ENCODE measurements at places on chromosomes 11 and 22.

DNA sequence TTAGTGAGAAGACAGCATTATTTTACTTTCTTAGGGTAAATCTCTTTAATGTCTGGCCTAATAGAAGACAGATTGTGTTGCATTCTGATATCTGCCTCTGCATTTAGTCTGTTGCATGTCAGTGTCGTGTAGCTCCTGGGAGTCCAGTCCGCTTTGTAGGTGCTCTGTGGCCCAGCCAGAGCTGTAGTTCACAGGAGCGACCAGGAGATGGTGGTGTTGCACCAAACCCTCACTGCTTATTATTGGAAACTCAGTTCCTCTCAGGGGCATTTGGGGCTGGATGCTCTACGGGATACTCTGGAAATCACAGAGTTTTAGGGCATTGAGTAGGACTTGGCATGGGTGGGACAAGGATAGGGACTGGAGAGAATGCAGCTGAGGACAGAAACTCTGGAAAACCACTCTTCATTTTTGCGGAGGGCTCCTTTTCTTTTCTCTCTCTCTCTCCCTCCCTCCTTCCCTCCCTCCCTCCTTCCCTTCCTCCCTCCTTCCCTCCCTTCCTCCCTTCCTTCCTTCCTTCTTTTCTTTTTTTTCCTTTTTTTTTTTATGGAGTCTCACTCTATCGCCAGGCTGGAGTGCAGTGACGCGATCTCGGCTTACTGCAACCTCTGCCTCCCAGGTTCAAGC is 21.7 kb downstream of the MIAT start:
- peak; percentile 70 for DNase-seq

- DNase-seq, result no peak
Measured at GRCh38 chr22:50684986-50685385, 12.4 kb downstream of the SHANK3 start.

DNA sequence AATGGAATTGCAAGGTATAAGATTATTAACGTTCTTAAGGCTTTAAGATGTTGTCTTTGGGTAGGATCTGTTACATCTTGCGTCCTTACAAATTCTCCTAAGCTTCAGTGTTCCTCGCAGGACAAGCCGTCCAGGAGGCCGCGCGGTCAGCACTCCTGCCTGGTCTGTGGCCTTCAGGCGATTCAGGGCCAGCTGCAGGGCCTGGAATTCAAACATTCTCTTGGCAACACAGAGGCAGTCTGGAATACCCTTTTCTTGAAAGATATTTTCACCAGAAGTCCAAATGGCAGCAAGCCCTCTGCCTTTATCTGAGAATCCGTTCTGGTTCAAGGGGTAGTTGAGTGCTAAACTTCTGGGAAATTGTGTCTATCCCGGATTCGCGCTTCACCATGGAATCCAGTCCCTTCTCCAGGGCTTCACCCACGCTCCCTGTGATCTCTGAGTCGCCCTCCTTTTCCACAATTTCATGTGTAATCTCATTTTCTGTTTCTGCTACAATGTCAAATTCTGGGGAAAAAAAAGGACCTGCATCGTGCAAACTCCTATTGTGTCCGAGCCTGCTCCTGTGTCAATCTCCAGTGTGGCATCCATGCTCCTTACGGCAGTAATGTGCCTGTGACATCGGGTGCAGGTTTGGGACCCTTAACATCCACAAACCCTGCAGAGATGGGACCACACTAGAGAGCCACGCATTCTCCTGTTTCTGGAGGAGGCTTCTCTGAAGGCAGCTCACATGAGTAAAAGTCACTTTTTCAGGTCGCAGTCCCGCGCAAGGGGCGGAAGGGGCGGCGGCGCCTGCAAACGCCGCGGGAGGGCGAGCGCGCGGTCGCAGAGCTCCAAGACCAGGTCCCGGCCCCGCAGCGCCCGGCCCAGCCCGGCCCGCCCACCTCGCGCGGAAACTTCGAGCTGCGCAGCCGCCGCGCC is 25.4 kb upstream of the SORL1 start:
- DNase-seq, result no peak

GRCh38 chr11:36363361-36364268 is 67.5 kb downstream of the PRR5L start:
- DNase-seq, result peak; percentile 10

- DNase-seq, result no peak
Measured at GRCh38 chr11:706439-706956, 467 bp downstream of the EPS8L2 start.

- DNase-seq, result peak; percentile 66
Measured at GRCh38 chr11:64880240-64881001, 2.0 kb upstream of the EHD1 start.

GRCh38 chr11:74037309-74037708 is 28.4 kb upstream of the UCP3 start:
- DNase-seq, result no peak

DNA sequence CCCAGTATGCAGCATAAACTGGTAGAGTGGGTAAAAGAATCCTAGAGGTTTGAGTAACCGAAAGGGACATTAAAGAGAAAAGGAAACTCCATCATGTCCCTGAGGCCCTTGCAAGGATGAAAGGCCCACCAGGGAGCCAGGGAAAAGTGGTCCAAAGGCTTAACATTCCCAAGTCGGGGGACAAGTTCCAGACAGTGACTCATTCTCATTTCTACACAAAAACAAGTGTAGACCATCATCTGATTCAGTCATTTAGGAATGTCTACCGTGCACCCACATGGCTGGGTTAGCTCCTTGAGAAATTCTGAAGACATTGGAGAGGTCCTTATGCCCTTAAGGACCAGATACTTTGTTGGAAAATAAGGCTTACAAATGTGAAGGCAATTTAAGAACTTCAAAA is 4.8 kb upstream of the NOX4 start:
- DNase-seq, result no peak

GRCh38 chr11:85755285-85755684 is 55.7 kb downstream of the SYTL2 start:
- no peak for DNase-seq

DNA sequence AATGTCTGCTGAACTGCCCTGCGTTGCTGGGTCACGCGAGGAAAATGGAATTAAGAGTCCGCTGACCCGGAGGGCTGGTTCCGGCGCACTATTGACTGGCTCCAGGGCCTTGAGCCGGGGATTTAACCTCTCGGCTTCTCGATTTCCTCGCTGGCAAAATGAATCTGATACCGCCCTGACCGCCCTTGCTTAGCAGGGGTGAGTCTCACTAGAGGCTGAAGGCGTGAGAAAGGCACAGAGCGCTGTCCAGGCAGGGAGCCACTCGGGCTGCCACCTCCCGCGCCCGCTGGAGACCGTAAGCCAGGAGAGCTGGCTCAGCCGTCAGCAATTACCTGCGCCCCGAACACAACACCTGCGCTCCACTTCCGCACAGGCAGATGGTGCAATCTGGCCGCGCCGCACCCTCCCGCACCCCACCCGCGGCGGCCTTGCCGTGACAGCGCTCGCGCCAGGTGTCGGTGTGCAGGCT is 65.6 kb downstream of the BUD13 start:
- DNase-seq, result no peak

- DNase-seq, result no peak
Measured at GRCh38 chr22:21082248-21082647, 36.5 kb downstream of the LRRC74B start.

GRCh38 chr11:58286249-58286648 is 18.2 kb upstream of the OR10W1 start:
- peak; percentile 46 for DNase-seq

DNA sequence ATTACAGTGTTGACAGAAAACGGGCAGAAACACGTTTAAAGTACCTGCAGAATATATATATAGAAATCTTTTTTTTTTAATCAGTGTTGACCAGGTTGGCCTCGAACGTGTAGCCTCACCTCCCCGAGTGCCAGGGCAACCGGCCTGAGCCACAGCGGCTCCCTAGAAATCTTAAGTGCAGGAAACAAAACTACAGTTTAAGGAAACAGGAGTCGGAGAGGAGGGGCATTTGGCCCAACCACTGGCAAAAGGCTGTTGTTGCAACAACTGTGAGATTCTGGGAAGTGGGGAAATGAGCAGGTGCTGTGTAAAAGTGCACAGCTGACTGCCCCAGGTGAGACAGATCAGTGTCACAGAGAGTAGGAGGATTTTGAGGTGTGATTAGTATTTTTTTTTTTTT is 3.7 kb downstream of the YWHAH start:
- DNase-seq, result no peak

- DNase-seq, result no peak
Measured at GRCh38 chr11:99973993-99974392, 713.1 kb upstream of the ARHGAP42 start.

DNA sequence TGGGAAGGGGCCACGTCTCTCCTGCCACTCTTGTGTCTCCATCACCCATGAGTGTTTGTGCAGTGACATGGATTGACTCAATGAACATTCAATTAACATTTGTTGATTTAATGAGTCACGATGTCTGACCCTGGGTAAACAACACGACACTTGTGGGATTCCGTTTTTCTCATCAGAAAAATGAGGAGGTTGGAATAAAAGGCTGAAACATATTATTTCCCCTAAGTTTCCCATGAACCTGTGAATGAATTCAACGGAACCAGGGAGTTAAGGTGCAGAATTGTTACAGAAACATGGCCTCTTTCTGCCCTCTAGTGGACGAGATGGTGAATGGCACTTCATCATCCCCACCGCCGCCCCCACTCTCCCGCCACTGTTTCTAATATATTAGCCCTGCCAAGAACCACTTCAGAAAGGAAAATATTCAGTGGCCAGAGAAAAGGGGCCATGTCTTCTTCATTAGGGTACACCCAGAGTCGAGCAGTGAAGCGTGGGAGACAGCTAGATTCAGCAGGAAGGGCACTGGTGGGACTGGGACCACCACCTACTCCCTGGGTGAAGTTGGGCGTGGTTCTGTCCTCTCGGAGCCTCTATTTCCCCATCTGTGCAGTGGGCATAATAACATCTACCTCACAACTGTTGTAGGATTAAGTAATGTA is 46.3 kb upstream of the SYT13 start:
- peak; percentile 21 for DNase-seq

- DNase-seq, result no peak
Measured at GRCh38 chr11:33195462-33196173, 34.3 kb upstream of the CSTF3 start.

DNA sequence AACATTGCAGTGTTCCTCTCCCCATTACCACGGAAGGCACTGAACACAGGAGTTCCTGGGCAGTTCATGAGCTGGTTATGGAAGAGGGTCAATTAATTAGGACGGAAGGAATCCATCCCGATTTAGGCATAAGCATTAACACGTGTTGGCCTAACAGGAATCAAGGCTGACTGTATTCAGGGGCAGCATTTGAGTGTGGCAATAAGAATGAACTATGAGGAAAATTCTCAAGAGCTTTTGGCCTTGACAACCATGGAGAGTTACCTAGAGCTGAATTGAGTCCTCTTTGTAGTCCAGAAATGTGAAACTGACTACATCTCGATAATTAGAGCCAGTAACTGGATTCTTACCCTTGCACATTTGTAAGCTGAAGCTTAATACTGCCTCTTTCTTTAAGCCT is 82.4 kb upstream of the CRTAM start:
- DNase-seq, result no peak

- DNase-seq, result peak; percentile 37
Measured at GRCh38 chr22:44567846-44568493, 69.9 kb upstream of the RTL6 start.

- no peak for DNase-seq
Measured at GRCh38 chr11:27514076-27514475, 7.5 kb upstream of the LIN7C start.

GRCh38 chr11:70725739-70726138 is 327.4 kb downstream of the CTTN start:
- DNase-seq, result no peak

Measured in MM.1S (cell line).